Neural crest cell (in vitro differentiated cells): ENCODE measurements at places on chromosomes 16 and 17. TPM values are rescaled to one million over a fixed set of nuclear protein-coding genes. Genes with fewer than 3 reads are reported as not detected.

- no peak for DNase-seq
Measured at GRCh38 chr16:12178251-12178990, 201.9 kb downstream of the SNX29 start.

DNA sequence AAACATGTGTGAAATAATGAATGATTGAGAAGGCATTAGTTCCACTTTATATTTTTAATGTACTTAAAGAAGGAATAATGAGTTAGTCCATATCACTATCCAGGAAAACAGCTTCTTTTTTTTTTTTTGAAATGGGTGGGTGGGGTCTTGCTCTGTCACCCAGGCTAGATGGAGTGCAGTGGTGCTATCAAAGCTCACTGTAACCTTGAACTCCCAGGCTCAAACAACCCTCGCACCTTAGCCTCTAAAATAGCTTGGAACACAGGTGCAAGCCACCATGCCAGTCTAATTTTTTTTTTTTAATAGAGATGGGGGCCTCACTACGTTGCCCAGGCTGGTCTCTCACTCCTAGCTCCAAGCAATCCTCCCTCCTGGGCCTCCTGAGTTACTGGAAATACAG, 275.5 kb downstream of the CEP112 start:
- no peak for DNase-seq

GRCh38 chr17:39197380-39198185, at the start of gene CACNB1:
TSS of gene CACNB1 (minus strand) at chr17:39197669. CDS start at chr17:39197495, 174 bp downstream.
- peak; percentile 75 for DNase-seq

DNA sequence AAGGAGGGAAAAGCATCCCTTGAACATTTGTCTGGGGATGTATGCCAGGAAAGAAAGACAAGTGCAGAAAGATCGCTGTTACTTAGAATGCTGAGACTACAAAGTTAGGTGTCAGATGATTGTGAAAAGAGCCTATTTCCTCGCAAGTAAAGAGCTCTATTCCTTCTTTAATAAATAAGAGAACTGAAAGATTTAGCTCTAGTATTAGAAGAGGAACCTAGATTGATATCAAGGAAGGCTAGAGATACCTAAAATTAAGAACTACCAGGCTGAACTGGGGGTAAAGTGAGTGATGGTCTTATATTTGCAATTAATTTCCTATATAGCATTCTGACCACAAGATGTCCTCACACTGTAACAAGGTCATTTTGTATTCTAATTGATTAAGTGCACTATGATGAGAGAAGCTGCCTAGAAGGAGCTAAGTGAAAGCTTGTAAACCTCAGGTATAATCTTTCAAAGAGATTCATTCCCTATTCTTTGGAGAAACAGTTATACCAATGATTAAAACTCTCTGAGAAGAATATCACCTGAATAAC, 62.3 kb downstream of the SSH2 start:
- no peak for DNase-seq

DNA sequence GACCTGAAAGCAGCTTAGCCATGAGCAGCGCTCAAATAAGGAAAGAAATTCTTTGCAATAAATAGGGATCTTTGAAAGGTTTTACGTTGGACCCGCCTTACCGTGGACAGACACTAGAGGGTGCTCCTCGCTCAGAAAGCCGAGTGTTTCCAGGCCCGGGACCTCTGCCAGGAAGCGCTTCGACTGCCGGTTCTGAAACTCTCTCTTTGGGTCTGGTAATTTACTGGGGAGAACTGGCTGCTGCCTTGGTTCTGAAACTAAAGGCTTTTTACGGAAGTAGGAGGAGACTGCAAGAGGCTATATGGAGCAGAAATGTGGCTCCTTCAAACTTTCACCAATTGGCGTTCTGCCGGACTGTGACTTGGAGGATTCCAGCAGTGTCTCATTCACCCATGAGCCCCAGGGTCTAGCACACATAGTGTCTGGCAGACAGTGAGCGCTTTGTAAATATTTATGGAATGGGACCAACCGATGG, 45.6 kb upstream of the HOXB9 start:
- peak; percentile 71 for DNase-seq

GRCh38 chr17:59812139-59812538, 80.6 kb downstream of the TUBD1 start:
- no peak for DNase-seq

- DNase-seq: no peak
Measured at GRCh38 chr16:86669937-86670749, 91.8 kb downstream of the FOXL1 start.

- DNase-seq: peak; percentile 48
Measured at GRCh38 chr16:31477220-31478216, 5.4 kb upstream of the SLC5A2 start.

DNA sequence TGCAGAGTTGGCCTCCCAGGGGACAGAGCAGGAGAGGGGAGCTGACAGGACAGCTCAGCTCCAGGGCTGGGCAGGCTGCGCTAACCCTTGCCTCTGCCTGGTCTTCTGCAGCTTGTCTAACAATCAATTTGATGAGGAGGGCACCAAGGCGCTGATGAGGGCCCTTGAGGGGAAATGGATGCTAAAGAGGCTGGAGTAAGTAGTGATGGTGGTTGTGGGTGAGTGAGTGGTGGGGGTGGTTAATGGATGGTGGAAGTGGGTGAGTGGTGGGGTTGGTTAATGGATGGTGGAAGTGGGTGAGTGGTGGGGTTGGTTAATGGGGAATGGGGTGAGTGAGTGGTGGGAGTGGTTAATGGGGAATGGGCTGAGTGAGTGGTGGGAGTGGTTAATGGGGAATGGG, 22.0 kb upstream of the CPNE2 start:
- no peak for DNase-seq

Gene MLST8
- 68.1 and 69.2 TPM in 2 replicates for total RNA-seq

Gene WDR90
- 95.8 and 97.0 TPM in 2 replicates for total RNA-seq
